Activated CD8-positive, alpha-beta memory T cell treated with anti-CD3 and anti-CD28 coated beads for 24 hours (primary cell): ENCODE measurements at places on chromosomes 6 and 20.

DNA sequence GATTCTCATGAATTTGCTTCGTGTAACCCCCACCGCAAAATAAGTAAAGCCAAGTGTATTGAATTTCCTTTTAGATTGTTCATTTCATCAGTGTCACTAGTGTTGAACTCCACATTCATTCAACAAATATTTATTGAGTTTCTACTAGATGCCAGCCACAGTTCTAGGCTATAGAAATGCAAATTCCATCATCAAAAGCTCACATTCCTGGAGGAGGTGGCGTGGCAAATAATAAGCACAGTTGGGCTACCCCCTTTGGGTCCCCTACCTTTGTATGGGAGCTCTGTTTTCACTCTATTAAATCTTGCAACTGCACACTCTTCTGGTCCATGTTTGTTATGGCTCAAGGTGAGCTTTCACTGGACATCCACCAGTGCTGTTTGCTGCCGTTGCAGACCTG, 12.7 kb upstream of the ME1 start:
- DNase-seq, result no peak

- no peak for DNase-seq
These were observed 35.6 kb downstream of the TTLL9 start for GRCh38 chr20:31906001-31906400.

DNA sequence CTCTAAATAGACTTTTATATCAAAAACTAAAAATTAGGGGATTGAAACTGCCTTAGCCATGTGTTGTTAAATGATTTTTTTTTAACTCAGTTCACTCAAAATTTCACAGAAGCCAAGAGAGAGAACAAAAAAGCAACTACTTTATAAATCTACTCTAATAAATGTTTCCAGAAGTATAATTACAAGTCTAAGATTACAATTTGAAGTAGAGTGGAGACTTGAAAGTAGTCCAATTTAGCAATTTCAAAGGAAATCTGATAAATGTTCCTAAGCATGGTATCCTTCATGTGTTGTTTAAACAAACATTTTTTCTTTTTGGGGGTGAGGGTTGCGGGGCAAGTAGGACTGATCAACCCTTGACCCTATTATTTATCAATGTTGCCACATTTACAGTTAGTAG, 72.6 kb downstream of the PHIP start:
- no peak for DNase-seq

GRCh38 chr6:142763205-142763604, 181.8 kb downstream of the HIVEP2 start:
- no peak for DNase-seq

DNA sequence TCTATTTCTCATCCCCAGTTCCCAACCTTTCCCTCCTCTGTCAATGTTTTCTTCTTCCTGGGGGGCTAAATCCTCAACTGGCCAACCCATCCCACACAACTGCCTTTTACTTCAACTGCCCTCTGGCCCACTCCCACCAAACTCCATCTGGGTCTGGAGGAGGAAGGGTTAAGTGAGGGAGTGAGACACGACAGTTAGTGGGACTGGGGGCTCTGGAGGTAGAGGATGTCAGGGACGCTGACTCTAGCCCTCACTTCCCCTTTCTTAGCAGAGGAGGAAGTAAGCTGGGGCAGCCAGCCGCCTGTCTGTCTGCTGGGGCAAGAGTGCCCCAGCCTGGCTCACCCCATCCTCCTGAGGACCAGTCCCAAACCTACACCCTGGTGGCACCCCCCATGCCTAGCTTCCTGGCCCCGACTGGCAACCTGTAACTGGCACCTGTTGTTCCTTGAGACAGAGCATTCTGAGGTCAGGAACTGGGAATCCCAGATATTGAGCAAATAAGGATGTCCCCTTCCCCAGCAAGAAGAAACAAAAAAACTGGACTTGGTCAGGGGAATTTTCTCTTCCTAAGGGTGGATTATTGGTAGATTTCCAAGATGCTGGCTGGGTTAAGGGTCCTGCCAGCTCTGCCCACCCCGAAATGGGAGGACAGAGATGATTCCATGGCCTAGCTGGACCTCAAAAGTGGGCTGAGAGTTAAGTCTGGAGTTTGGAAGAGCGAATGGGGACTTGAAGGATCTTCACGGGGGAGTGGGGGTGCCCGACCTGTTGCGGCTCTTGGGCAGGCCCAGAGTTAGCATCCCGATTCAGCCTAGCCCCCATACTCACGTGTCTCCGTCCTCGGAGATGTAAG, 971 bp downstream of the NFKBIE start:
- DNase-seq, result peak; percentile 70

DNA sequence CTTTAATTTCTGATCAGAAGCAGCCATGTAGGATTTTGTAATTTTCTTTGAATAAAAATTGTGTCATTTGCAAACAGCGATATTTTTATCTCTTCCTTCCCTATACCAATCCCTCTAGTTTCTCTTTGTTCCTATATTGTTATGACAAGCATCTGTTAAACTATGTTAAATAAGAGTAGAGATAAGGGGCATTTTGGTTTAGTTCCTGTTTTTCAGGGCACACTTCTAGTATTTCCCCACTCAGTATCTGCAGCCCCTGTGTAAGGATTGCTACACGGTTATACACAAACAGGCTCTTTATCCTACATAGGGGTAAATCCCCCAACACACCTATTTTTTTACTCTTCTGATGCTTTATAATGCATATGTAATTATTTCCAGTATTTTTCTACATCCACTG, 42.1 kb downstream of the TRERF1 start:
- DNase-seq, result no peak

GRCh38 chr6:119986934-119987549, 637.5 kb upstream of the MAN1A1 start:
- DNase-seq, result no peak

DNA sequence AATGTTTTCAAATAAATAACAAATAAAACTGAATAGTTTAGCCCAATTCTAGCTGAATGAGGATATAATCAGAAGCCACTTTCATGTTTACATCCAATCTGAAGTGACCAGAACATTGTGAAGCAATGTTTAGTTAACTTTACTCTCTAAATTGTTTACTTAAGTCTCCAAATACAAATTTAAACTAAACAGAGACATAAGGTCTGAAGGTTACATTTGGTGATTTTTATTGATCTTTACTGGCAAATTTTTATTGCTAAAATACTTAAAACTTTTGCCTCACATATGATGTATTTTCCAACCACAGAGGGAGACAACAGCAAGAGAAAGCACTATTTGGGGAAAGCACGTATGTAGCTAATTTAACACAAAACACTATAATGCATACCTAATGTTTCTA, 106.8 kb upstream of the THEMIS start:
- no peak for DNase-seq

DNA sequence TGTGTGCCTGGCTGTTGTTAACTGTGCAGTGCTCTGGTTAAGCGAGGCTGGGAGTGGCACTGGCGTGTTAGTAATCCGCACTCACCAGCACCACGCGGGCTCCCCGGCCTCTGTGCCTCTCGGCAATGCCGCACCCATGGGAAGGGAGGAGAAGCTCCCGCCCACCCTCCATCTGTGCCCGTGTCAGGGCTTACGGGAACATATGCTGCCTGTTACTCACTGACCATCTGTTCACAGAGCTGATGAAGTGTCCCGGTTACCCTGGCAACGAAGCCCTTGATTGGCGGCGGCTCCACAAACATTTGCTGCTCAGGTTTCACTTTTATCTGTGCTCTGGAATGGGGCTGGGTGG, 114.7 kb downstream of the PSMB1 start:
- DNase-seq, result peak; percentile 62

- peak; percentile 60 for DNase-seq
These were observed 3.4 kb downstream of the RPS12 start for GRCh38 chr6:132817554-132818403.

- DNase-seq, result no peak
These were observed 739.7 kb upstream of the POU3F2 start for GRCh38 chr6:98094696-98095095.

- DNase-seq, result no peak
These were observed 476.6 kb upstream of the MARCKS start for GRCh38 chr6:113380591-113380990.
